Fibroblast of skin of right biceps (primary cell): ENCODE measurements at places on chromosomes 6 and 20.

- DNase-seq: peak; percentile 21
These were observed 10.3 kb downstream of the NSFL1C start for GRCh38 chr20:1456300-1456699.

- DNase-seq: no peak
These were observed 161.2 kb upstream of the NRSN1 start for GRCh38 chr6:23964865-23965264.

- no peak for DNase-seq
These were observed 731.3 kb upstream of the NRSN1 start for GRCh38 chr6:23394681-23395080.

GRCh38 chr6:80133020-80133419 is 26.5 kb downstream of the BCKDHB start:
- DNase-seq: peak; percentile 86

DNA sequence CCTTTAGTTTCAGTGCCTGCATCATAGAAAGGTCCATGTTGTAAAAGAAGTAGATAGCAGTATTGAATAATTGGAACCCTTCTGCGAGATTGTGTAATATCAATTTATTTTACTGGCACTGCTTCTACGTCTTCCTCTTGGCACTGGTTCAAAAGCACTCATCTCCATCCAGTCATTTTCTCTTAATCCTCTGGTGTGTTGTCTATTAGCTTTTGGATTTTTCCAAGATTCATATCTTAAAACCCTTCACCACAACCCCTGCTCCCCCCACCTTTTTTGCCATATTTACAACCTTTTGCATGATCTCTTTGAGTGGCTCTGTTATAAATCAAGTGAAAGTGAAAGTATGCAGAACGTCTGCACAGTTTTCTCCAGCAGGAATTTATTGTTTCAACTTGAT is 76.6 kb upstream of the HSF2 start:
- DNase-seq: peak; percentile 41

DNA sequence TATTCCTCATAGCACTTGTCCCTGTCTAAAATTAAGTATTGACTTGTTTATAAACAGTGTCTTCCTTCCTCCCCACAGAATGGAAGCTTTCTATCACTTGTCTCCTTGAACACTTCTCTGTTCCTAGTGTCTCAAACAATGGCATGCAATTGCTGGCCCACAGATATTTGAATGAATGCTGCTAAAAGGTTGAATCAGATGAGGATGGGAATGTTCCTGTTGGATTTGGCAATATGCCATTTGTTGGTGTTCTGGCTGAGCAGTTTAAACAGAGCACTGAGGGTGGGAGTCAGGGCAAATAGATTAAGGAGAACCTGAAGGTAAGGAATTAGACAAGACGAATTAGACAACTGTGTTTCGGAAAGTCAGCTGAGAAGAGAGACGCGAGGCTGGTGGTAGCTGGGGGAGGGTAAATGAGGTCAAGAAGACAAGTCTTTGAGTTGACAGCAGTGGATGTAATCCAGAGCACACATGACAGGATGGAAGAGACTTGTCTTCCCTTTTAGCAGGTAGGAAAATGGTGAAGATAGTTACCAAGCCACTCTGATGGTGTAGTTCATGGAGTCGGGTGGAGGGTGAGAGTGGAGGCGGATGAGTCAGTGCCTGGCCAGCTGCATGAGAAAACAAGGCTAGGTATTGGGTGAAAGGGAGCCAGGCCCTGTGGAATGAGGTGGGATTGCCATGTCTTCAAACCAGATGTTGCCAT is 58.3 kb upstream of the GNRH2 start:
- peak; percentile 59 for DNase-seq

GRCh38 chr6:27126815-27127537 is 120.5 kb upstream of the PRSS16 start:
- peak; percentile 91 for DNase-seq

DNA sequence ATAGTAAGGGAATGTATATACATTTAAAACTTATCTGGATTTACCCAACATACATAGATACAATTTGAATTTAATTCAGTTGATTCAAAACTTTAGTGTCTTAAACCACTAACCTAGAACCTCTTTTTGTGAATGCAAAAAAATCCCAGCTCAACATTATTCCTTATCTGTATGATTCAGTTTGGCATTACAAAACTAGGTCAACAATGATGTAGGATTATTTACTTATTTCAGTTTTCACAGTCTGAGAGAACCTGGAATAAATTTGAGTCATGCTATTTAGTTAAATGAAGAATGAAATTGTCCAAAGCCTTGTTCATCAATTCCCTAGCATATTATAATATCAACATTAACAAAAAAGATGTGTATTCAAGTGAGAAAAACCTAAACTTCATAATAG is 7.4 kb upstream of the PLCB1 start:
- DNase-seq: no peak

DNA sequence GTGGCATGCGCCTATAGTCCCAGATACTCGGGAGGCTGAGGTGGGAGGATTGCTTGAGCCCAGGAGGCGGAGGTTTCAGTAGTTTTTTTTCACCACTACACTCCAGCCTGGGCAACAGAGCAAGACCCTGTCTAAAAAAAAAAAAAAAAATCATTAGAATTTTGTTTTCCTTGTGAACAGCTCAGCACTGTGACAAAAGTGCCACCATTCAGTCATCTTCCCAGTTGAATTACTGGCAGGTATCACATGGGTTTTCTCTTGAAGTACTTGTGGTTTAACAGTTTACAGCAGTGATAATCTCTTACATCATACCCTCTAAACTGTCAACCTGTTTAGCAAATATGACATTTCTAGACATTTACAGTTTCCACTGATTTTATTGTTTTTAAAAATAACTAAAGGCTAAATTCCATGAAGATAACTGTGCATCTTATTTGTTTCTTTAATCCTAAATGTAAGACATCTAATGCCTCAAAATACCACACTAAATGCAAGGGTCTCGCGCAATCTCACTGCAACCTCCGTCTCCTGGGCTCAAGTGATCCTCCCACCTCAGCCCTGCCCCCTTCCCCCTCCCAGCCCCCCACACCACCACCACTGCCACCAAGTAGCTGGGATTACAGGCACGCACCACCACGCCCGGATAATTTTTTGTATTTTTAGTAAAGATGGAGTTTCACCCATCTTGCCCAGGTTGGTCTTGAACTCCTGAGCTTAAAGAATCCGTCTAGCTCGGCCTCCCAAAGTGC is 7.0 kb downstream of the TRPC4AP start:
- no peak for DNase-seq

DNA sequence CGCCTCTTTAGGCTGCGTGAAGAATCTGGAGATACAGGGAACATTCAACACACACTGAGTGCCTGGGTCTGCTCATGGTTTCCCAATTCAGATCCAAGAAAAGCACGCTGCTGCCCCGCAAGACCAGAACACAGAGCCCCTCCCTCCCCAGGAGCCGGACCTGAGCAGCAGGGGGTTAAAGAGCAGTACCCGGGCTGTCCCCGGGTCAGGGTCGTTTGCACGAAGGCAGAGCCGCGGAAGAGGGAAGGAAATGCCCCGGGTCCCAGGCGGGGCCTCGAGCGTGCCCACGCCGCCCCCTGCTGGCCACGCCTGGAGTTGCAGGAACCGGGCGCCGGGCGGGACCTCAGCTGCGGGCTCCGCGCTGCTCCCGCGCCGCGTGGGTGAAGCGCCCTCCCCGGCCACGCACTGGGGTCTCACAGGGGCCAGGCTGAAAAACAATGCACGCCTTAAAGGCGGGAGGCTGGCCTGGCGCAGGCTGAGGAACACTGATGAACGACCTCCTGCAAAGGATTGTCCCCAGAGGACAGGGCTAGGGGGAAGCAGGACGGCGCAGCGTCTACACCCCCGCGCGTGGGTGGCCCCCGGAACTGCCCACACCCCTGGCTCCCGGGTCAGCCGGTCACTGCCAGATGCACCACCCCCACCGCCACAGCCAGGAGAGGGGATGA is 48.9 kb downstream of the ANKRD60 start:
- peak; percentile 36 for DNase-seq

- DNase-seq: no peak
These were observed 2.4 kb downstream of the METTL24 start for GRCh38 chr6:110355727-110356126.

DNA sequence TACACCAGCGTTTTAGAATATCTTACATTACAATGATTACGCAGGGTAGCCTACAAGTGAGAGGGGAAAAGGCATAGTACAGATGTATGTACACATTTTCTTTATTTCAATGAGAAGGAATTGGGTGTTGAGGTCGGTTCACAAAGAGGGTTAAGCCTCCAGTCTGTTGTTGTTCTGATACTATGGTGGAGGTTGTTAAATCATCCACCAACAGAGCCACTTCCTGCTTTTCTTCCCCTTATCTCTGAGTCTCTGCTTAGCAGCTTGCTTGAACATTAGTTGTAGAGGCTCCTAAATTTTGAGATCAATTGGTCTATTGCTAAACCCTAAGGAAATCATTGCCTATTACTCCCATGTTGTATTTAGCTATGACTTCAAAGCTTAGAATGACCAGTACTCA is 7.3 kb downstream of the RGS17 start:
- no peak for DNase-seq

GRCh38 chr6:55866128-55866527 is 9.3 kb downstream of the BMP5 start:
- DNase-seq: no peak

- no peak for DNase-seq
These were observed 69.2 kb upstream of the TXNDC5 start for GRCh38 chr6:7979831-7980230.

DNA sequence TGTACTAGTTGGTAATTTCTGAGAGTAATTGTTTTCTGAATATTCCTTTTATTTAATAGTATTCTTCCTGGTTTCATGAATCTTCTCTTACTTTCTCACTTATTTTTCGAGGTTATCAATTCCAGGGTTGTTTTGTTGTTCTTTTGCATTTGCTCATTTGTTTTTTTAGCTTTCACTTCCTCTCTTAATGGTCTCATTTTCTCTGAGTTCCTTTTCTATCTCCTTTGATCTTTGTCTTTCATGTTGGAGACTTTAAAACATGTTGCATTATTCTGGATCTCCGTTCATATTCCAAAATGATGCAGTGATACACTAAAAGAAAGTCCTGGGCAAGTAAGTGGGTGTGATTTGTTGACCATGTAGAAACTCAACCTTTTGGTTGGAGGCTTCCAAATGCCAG is 345.3 kb upstream of the SLC35B3 start:
- DNase-seq: no peak
